Stimulated activated CD4-positive, alpha-beta T cell treated with anti-CD3 and anti-CD28 coated beads, Interleukin-4, amount 100 ng/mL, for 1 hour (primary cell): ENCODE measurements at places on chromosomes 4 and X.

DNA sequence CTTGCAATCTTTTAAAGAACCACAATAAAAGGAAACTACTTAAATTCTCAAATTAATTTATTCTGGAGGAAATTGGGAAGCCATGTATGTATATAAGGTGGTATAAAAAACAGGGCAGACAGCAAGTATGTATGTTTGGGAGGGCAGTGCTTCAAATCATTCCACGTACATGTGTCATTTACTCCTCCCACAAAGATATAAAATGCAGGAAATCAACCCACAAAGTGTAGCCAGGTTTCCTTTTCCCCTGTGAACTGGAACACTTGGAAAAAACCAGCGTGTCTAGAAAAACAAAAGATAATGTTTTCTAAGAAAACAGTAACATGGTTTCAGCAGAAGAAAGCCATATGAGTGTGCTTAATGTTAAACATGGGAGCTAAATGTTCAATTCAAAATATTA is 156.7 kb upstream of the FAM47A start:
- DNase-seq = no peak

- no peak for DNase-seq
Measured at GRCh38 chr4:103244251-103244650, 46.1 kb upstream of the CENPE start.

- DNase-seq = no peak
Measured at GRCh38 chrX:38262715-38263620, 42.3 kb upstream of the SRPX start.

DNA sequence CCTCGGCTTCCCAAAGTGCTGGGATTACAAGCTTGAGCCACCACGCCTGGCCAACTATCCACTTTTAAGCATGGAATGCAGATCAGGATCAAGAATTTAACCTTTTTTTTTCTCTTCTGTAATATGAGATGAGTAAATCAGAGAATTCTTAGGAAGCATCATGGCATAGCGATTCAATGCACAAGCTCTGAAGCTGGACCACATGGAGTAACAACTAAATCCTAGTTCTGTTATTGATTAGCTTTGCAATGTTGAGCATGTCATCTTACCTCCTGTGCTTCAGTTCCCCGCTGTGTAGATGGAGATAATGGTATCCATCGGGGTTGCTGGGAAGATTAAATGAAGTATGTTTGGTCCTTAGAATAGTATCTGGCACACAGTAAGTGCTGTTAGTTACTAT is 1.9 kb upstream of the SNX25 start:
- no peak for DNase-seq

- DNase-seq = no peak
Measured at GRCh38 chr4:41125558-41126311, 88.6 kb downstream of the APBB2 start.

GRCh38 chrX:912677-913076 is 282.1 kb downstream of the SHOX start:
- DNase-seq = no peak

GRCh38 chrX:136766785-136767103 is 14.0 kb downstream of the ARHGEF6 start:
- no peak for DNase-seq

GRCh38 chr4:592825-593520 is 16.9 kb upstream of the TMEM271 start:
- DNase-seq = no peak

DNA sequence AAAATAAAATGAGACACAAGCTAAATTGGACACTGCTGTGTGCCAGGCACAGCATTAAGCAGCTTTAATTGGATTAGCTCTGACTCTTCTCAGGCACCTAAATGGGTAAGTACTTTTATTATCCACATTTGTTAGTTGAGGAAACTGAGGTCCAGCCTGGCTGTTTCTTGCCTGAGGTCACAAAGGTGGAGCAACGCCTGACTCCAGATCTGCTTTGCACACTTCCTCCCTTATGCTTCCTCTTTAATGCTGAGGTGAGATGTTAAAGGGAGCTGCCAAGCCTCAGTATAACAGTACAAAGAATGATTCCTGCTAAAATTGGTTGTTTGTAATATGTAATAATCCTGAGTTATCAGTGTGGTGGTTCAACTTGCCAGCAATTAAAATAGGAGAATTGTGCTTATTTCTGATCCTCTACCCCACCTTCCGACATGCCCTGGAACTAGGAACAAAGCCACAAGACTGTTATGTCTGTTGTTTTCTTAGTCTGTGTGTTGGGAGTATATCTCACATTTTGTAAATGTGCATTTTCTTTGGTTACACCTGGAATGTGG is 74.4 kb downstream of the AFF1 start:
- DNase-seq = no peak

- no peak for DNase-seq
Measured at GRCh38 chr4:156098805-156099204, 145.1 kb upstream of the CTSO start.

GRCh38 chr4:73764513-73764912 is 24.1 kb downstream of the CXCL8 start:
- DNase-seq = no peak

GRCh38 chrX:108036298-108036973 is 8.4 kb upstream of the VSIG1 start:
- no peak for DNase-seq

DNA sequence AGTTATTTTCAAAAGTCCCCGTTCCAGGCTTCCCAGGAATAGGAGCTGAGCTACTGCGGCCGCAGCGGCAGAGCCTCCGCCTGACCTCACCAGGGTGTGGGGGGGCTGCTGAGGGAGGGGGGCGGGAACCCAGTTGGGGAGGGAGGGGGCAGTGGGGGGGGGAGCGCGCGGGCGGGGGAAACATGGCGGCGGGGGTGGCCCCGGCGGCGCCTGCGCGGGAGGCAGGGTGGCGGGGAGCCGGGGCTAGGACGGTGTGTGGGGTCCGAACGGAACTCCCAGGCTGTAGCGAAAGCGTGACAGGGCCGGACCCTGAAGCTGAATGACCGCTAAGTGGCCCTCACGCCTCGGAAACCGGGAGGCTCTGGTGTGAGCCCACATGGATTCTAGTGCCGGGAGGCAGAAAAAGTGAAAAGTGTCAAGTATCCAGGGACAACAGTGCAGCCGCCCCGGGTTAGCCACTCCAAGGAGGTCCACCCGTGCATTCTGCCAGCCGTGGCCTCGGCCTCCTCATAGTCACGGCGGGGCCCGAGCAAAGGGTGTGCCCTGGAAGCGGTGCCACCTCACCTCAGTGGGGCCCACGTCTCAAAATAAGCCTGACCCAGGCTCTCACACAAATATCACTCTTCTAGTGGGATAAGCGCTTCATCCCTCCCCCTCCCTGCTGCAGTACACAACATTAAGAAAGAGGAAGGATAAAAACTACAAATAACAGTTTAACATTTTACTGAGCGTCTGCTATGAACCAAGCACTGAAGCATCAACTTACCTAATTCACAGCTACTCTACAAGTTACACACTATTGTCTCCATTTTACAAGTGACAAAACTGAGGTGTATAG is at the start of gene KLHL13:
Gene KLHL13, minus strand, starts transcription at position 98 of the 838 bp plus-strand sequence. CDS start 88,337 bp downstream, outside the sequence.
- peak; percentile 16 for DNase-seq

DNA sequence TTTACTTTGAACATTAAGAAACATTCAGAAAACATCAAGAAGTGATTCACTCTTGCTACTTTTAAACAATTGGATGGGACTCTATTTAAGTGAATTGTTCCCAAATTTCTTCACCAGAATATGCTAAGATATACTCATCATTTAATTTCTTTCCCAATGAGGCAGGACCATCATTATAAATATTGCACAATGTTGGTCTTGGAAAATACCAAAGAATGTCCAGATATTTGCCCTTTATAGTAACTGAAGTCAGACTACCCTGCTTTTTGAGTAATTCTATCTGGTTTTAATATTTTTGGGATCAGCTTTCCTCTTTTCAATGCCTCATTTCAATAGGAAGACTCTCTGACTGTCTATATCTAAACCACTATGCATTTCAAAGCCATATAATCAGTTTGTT is 129.4 kb upstream of the TENM3 start:
- no peak for DNase-seq

DNA sequence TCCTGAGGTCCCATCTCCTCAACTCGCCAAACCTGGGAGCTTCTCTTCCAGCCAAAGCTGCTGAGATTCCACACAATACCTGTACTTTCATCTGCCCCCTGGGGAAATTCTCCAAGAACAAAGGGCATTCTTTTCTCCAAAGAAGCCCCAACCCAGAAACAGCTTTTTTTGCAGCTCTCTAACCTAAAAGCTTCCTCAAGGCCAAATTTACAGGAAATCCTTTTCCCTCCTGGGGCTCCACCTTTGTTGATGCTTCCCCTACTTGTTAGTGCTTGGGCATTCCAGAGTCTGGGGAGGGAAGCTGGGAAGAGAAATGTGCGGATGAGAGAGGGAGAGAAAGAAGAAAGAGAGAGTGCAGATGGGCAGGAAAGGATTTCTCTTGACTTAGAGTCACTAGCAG is 24.3 kb downstream of the ZBTB33 start:
- DNase-seq = no peak

DNA sequence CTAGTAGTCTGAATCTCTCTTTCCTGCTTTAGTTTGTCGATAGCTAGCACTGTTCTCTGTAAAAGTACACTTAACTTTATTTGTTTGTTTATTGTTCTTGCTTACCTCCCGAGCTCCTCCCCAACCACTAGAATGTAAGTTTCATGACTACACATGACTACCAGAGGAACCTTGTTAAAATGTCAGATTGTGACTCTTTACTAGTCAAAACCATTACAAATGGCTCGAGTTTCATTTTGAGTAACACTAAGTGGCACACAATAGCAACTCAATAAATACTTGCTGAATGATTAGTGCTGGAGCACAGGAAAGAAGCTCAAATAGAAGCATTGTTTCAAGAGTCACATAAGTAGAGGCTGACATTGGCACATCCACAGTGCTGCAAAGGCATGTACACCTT is 116.1 kb downstream of the MAPK10 start:
- DNase-seq = no peak

DNA sequence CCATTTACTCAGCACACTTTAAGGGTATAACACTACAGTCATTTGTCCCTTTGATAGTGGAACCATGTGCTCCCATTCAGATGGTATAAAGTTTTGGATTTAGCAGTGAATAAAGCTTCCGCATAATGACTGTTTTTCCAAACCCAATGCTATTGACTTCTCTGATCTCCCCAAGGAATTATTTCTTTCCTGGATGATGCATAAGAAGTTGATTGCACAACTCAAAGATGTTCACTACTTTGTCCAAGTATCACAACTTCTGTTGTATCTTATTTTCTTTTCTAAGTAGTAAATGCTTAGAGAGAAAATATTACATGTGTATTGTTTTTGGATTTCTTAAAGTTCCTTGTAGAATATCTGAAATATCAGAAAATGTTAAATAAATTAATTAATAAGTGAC is 300.2 kb downstream of the GPM6A start:
- no peak for DNase-seq

GRCh38 chr4:6454112-6454910 is 18.1 kb downstream of the PPP2R2C start:
- DNase-seq = no peak

GRCh38 chrX:54785901-54786300 is 12.2 kb downstream of the ITIH6 start:
- DNase-seq = no peak

GRCh38 chr4:67437974-67438713 is 107.2 kb downstream of the CENPC start:
- no peak for DNase-seq

DNA sequence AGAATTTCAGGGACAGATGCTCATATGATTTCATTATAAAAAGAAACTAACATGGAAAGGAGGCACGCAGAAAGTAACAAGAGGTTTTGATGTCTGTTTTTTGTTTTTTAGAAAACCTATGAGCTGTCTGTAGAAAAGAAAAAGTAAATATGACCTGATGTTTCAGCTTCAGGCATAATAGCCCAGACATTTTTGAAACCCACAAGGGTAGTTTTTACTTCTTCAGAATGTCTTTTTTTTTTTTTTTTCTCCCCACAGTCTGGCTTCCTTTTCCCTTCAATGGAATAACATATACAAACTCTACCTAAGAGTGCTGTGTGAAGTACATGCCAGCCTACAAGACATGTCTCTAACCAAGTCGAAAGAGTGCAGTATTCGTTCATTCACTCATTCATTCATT is 18.3 kb upstream of the STX18 start:
- DNase-seq = no peak

DNA sequence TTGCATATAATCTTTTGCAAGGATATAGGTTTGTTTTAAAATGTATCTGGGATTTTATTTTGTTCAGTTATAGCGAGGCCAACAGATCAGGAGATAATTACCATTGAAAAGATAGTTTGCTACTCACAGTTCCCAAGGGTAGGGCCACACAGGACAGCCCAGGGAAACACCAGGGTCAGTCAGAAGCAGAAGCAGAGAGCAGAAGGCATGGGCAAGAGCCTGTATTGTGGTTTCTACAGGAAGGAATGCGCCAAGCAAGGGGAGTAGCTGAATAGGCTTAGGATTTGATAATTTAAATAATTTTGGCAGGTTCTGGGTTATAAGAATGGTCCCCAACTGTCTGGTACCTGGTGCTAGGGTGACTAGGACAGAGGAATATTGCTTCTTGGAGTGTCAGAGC is 61.6 kb downstream of the SYNPO2 start:
- DNase-seq = no peak

- no peak for DNase-seq
Measured at GRCh38 chrX:85994228-85994627, 53.1 kb downstream of the CHM start.

DNA sequence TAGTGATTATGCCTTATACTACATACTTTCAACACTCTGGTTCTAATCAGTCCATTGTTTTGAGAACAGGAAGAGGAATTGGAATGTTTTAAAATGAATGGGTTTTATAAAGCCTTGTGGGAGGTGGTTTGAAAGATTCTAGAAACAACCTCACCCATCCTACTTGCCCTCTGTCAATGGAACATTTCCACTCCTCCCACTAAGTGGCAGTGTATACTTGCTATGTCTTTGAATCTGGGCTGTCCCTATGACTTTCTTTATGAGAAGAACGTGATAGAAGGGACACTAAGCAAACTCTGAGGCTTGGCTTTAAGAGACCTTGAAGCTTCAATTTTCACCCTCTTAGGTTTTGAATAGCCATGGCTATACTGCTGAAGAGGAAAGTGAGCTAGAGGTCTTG is 611.2 kb downstream of the PPP4R3C start:
- no peak for DNase-seq
